Activated B cell treated with CpG ODN at 0.5 μM for 24 hours (primary cell): ENCODE measurements at places on chromosomes 16 and 17. TPM values are rescaled to one million over a fixed set of nuclear protein-coding genes. Genes with fewer than 3 reads are reported as not detected.

The SPATA22 gene
- not detected in 2 replicates for total RNA-seq

The CCR7 gene
- 572 and 573 TPM in 2 replicates for total RNA-seq

DNA sequence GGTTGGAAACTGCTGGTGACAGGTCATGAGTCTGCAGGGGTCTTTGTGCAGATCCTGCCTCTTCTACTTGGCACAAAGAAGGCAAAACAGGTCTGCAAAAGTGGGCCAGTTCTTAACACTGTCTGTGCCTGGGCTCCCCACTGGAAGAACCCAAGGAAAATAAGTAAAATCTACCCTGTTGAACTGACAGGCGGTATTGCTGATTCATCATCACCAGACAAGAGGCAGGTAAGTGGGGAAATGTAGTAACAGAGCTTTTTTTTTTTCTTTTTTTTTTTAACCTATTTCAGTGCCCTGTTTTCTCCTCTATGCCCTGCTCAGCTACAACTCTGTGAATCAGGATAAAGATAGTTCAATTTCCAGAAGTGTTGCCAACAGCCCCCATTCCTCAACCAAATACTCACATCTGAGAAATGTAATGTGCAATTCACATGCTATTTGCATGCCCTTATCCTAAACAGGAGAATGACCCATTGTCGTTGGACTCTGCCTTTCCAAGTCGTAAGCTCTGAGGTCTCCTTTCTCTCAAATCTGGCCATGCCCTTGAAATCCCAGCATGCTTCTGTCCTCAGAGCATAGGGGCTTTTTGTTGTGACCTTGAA, 237.0 kb downstream of the SOX9 start:
- no peak for DNase-seq

DNA sequence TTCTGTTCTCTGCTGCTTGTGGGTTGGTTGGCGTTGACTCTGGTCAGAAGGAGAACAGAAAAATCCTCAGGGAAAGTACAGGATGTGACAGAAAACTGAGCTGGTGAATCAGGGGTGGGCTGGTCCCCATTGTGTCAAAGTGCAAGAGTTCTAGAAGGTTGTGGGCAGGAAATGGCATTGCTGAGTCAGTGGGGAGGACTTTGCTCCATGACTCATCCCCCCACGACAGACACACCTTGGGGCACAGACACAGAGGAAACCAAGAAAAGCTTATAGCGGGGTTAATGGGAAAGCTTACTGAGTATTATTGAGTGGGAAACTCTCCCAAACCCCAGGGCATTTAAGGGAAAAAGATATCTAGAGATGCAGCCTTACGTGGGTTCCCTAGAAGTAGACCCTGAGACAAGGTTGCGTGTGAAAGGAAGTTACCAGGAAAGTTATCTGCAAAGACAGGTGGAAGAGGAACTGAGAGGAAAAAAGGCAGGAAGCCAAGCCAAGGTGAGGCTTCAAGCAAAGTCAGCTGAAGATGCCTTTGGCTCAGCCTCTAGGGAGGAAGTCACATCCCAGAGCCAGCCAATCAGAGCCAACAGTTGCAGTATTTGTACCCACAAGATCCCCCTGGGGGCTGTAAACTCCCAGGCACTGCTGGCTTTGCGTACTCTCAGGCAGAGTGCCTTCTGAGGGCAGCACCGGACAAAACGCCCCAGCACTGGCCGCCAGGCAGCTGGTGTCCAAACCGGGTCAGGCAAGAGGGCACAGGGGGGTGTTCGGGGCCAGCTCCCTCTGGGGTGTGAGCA, 86.4 kb downstream of the FOXL1 start:
- DNase-seq = no peak

DNA sequence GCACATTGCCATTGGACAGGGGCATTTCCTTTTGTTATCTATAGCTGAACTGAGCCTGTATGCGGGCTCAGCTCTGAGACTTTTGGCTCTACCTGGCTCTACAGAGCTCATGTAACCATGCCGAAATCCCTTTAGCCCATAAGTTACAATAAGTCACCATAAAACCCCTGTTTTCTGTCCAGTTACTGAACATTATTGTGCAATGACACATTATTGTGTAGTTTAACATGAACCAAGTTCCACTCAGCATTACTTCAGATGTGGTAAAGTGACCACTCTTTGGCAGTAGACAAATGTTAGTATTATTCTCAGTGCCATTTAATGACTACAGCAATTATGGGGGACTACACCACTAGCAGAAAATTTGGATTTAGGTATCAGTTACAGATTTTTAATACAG, 65.4 kb upstream of the RASL10B start:
- no peak for DNase-seq

The SLC16A3 gene
- total RNA-seq = 24.6 and 26.5 TPM in 2 replicates

DNA sequence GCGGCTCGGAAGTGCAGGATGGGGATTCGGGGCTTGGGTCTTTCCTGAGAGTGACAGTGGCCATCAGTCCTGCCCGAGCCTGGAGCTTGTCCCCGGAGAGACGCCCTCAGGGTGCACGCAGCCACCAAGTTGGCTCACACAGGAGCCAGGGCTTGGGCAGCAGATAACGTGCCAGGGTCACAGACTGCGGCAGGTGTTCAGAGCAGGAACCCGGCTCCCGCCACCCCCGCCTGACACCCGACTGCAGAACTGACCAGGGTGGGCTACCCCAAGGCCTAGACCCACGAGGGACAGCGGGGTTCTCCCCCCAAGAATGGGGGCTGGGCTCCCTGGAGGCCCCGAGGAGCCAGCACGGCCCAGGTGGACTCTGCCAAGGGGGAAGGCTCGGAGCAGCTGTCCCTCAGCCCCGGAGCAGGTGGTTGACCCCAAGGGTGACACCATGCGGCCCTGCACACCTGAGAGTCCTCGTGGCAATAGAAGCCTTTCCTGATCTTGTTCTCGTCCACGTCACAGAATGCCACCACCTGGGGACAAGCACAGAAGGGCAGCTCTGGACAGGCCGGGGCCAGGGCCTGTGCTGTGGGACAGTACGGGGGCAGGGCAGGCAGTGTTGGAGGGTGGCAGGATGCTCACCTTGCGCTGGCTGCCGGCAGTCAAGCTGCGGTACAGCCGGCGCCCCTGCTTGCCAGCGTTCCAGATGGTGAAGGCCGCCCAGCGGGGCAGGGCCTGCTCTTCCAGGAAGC, 117.1 kb upstream of the ZNF750 start:
- DNase-seq = no peak

- DNase-seq = no peak
Observed at GRCh38 chr17:67779098-67779672, 46.1 kb upstream of the BPTF start.

The HCRT gene
- total RNA-seq = not detected in 2 replicates
